ENCODE measurements at places on chromosomes 12 and 14. TPM values are rescaled to one million over a fixed set of nuclear protein-coding genes. Genes with fewer than 3 reads are reported as not detected.

GRCh38 chr14:55019968-55020554 lies 6.8 kb downstream of the WDHD1 start:
- H3K27me3 ChIP-seq = no peaks in the 10 kb centered on the region
- no peaks in the 10 kb centered on the region for H3K4me1 ChIP-seq
- H3K4me3 ChIP-seq = no peak overlapping the region
- no peak overlapping the region for H3K27ac ChIP-seq

DNA sequence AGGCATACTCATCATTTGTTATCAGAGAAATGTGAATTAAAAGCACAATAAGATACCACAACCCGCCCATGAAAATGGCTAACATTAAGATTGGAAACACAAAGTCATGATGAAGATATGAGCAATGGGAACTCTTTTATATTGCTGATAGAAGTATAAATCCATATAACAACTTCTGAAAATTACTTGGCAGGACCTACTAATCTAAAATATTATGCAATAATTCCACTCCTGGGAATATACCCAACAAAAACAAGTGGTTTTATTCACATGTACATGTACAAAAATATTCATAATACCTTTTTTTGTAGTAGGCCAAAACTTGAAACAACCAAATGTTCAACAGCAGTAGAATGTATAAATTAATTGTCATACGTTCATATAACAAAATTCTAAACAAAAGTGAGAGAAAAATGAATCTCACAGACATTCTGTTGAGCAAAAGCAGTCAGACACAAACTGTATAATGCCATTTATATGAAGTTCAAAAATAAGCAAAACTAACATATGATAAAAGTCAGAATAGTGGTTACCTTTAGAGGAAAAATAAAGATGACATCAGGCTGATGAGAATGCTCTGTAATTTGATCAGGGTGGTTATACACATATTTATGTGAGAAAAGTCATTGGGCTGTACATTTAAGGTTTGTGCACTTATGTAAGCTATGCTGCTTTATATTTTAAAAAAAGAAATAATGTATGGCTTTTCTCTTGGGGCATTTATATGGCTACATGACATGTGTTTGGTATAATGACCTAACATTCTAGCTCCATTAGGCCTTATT lies 309.2 kb upstream of the KITLG start:
- no peak for DNase-seq
- H3K4me3 ChIP-seq = no peak overlapping the region
- no peak overlapping the region for H3K27ac ChIP-seq
- H3K27me3 ChIP-seq = no peaks in the 10 kb centered on the region
- H3K4me1 ChIP-seq = no peaks in the 10 kb centered on the region

Gene B3GNT4
- 0.14 TPM for total RNA-seq

GRCh38 chr12:48878548-48878947 lies 12.9 kb upstream of the RND1 start:
- DNase-seq = no peak
- H3K27ac ChIP-seq = no peak overlapping the region
- no peak overlapping the region for H3K4me3 ChIP-seq

Gene KRT78
- 0.42 TPM for total RNA-seq

DNA sequence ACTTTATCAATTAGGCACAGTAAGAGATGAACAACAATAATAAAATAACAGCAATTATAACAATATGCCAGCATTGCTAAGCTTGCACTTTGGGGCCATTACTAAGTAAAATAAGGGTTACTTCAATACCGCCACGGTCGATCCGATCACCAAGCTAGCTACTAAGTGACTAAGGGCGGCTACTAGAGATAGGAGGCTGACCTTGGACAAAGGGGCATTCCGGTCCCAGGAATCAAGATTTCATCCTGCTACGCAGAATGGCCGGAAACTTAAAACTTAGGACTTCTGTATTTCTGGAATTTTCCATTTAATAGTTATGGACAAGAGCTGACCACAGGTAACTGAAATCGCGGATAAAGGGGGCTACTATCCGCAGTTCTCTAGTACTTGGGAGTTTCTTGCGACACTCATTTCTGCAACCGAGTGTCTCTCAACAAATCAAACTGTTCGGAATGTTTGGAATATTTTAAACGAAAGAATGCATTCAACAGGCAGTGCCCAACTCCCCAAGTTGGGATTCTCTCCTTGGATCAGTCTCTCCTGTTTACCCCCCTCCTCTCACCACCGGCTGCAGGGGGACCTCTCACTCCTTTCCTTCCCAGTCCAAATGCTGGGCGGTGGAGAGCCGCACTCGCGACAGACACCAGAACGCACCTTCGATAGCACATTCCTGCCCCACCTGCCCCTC lies 650 bp downstream of the HEBP1 start:
- peaks cover 30% of the 10 kb centered on the region for H3K27me3 ChIP-seq
- DNase-seq = no peak
- H3K4me1 ChIP-seq = peaks cover 17% of the 10 kb centered on the region
- peak overlapping the region; percentile 56 for H3K4me3 ChIP-seq
- no peaks in the 10 kb centered on the region for H3K36me3 ChIP-seq
- H3K27ac ChIP-seq = no peak overlapping the region

DNA sequence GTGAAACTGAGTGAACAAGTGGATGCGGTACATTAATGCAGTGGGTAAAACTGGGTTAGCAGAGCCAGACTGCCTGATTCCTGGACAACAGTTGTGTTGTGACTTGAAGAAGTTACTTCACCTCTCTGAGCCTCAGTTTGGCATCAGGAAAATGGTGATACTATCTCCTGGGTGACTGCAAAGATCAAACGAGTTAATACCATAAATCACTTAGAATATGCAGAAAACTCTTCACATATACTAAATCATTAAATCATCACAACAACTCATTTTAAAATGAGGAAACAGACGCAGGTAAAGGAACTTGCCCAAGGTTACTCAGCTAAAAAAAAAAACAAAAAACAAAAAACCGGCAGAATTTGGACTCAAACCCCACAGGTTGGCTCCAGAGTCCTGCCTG lies 811 bp downstream of the MTERF2 start:
- H3K4me1 ChIP-seq = peaks cover 3% of the 10 kb centered on the region
- H3K27ac ChIP-seq = no peak overlapping the region
- peaks cover 7% of the 10 kb centered on the region for H3K36me3 ChIP-seq
- DNase-seq = no peak
- H3K27me3 ChIP-seq = no peaks in the 10 kb centered on the region
- peak overlapping the region; percentile 93 for H3K4me3 ChIP-seq

GRCh38 chr12:85253853-85254252 lies 26.2 kb upstream of the ALX1 start:
- no peaks in the 10 kb centered on the region for H3K4me1 ChIP-seq
- no peaks in the 10 kb centered on the region for H3K27me3 ChIP-seq
- no peak for DNase-seq
- H3K27ac ChIP-seq = no peak overlapping the region

- H3K4me3 ChIP-seq = no peak overlapping the region
These were observed 3.3 kb upstream of the CIPC start for GRCh38 chr14:77094672-77095284.

DNA sequence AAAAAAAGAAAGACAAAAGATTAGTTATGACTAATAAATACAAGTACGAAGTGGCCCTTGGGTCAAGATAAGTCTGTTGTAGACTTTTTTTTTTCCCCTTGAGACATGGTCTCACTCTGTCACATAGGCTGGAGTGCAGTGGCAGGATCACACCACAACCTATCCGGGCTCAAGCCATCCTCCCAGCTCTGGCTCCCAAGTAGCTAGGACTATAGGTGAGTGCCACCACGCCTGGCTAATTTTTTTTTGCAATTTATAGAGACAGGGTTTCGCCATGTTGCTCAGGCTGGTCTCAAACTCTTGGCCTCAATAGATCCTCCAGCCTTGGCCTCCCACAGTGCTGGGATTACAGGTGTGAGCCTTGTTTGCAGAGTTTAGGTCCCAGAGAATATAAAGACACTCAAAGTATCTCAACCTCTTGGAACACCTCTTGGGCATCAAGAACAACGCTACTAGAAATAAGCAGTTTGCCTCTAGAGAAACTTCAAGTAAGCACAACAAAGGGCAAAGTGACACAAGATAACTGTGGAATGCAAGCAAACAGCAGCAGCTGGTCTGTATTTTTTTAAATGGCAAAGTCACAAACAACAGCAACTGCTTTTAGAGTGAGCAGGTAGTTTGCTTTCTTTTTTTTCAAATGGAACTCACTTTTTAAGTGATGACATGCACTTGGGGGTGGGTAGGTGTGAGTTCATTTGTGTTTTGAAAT lies 3.9 kb upstream of the MDM2 start:
- peaks cover 39% of the 10 kb centered on the region for H3K4me1 ChIP-seq
- no peaks in the 10 kb centered on the region for H3K27me3 ChIP-seq
- peaks cover 5% of the 10 kb centered on the region for H3K36me3 ChIP-seq
- DNase-seq = no peak
- H3K27ac ChIP-seq = peak overlapping the region; percentile 42

- H3K27me3 ChIP-seq = no peaks in the 10 kb centered on the region
- no peak overlapping the region for H3K4me3 ChIP-seq
- H3K27ac ChIP-seq = no peak overlapping the region
- H3K4me1 ChIP-seq = peaks cover 6% of the 10 kb centered on the region
- peaks cover 5% of the 10 kb centered on the region for H3K36me3 ChIP-seq
These were observed 107.2 kb downstream of the RBM19 start for GRCh38 chr12:113858841-113859386.

Gene SRRM4
- under 0.01 TPM for total RNA-seq

DNA sequence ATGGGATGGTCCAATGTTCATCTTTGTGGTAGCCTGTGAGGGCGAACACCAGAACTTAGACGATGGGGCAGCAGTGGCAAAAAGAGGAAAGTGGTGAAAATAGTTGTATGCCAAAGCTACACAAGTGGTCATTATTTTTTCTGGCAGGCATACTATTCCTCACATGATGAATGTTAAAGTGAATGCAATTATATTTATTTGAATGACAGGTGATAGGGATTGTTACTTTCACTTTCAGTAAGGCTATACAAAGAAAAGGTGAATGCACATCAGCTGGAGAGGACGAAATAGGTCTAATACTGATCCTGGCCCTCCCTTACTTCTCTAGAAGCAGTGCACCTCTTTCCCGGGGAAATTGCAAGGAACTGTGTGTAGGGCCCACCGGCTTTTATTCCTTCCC lies 470.1 kb downstream of the TMTC2 start:
- H3K27ac ChIP-seq = no peak overlapping the region
- no peaks in the 10 kb centered on the region for H3K36me3 ChIP-seq
- H3K4me1 ChIP-seq = no peaks in the 10 kb centered on the region
- no peak for DNase-seq
- H3K27me3 ChIP-seq = no peaks in the 10 kb centered on the region
- no peak overlapping the region for H3K4me3 ChIP-seq

- no peak overlapping the region for H3K27ac ChIP-seq
- H3K36me3 ChIP-seq = no peaks in the 10 kb centered on the region
- no peaks in the 10 kb centered on the region for H3K27me3 ChIP-seq
- H3K4me1 ChIP-seq = no peaks in the 10 kb centered on the region
- DNase-seq = no peak
- H3K4me3 ChIP-seq = no peak overlapping the region
These were observed 6.6 kb upstream of the PLEKHG7 start for GRCh38 chr12:92696216-92696615.

DNA sequence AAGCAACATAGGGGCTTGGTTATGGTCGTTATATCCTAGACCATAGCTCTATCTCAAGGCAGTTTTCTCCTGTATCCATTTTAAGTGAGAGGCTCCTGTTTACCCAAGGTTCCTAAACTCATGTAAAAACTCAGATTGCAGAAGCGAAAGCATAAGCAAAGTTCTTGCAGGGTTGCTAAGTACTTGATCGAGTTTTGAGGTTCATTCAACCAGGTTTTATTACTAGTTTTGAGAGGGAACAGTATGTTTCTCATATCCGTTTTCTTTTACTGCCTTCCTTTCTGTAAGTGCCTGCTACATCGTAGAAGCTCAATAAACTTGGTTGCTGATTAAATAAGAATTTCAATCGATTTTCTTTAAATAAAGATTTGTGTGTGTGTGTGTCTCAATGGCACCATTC lies 5.1 kb downstream of the AKAP3 start:
- H3K27me3 ChIP-seq = no peaks in the 10 kb centered on the region
- peaks cover 6% of the 10 kb centered on the region for H3K4me1 ChIP-seq
- H3K27ac ChIP-seq = no peak overlapping the region
- no peak for DNase-seq
- H3K36me3 ChIP-seq = no peaks in the 10 kb centered on the region
- H3K4me3 ChIP-seq = no peak overlapping the region

- H3K27ac ChIP-seq = no peak overlapping the region
- no peaks in the 10 kb centered on the region for H3K27me3 ChIP-seq
These were observed 140.4 kb upstream of the NRXN3 start for GRCh38 chr14:78029601-78030372.

Gene KLRK1
- total RNA-seq = 13.4 TPM

DNA sequence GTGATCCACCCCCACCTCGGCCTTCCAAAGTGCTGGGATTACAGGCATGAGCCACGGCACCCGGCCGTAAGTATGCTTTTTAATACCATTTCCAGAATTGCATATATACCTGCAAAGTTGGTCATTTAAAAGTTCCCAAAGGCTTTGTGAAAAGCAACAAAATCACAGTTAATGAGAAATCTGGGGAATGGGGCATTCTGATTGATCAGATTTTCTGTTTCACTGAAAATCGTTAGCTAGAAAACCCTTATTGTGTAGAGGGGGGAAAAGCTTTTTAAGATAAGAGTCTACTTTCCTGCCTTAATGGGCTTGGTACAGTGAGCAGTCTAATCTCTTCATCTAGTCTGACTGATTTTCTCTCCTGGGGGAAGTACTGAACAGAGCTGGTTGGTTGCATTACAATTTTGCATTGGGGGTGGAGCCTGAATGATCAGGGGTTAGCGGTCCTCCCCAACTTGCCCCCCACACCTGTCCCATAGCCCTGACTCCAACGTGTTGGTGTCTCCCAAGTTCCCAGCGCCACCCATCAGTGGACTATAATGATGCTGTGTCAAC lies 23.8 kb downstream of the IL31 start:
- no peaks in the 10 kb centered on the region for H3K27me3 ChIP-seq
- no peak overlapping the region for H3K4me3 ChIP-seq
- H3K27ac ChIP-seq = no peak overlapping the region
- no peaks in the 10 kb centered on the region for H3K4me1 ChIP-seq
- no peak for DNase-seq

Gene TSHR
- 20.1 TPM for total RNA-seq

GRCh38 chr12:65918021-65918420 lies 93.7 kb downstream of the HMGA2 start:
- no peaks in the 10 kb centered on the region for H3K36me3 ChIP-seq
- no peaks in the 10 kb centered on the region for H3K27me3 ChIP-seq
- peaks cover 10% of the 10 kb centered on the region for H3K4me1 ChIP-seq
- no peak overlapping the region for H3K4me3 ChIP-seq

Gene COX6A1
- 443 TPM for total RNA-seq

Gene FKBP3
- 64.8 TPM for total RNA-seq

DNA sequence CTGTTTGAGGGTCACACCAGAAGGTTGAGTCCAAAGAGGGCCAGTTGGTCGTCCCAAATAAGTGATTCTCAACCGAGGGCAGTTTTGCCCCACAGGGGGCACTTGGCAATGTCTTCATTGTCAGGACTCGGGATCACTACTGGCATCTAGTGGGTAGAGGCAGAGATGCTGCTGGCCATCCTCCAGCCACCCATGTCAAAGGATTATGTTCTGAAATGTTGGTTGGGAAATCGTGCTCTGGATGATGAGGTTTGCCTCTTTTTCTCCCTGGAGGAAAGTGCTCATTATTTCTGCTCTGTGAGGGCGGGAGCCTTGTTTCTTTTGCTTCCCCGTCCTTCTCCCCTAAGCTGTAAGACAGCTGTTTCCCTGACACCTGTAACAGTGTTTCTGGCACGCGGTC lies 3.6 kb downstream of the ZNF839 start:
- H3K27me3 ChIP-seq = no peaks in the 10 kb centered on the region
- no peak overlapping the region for H3K4me3 ChIP-seq
- DNase-seq = peak; percentile 19
- H3K36me3 ChIP-seq = no peaks in the 10 kb centered on the region

GRCh38 chr12:124842073-124842749 lies 21.5 kb downstream of the SCARB1 start:
- no peaks in the 10 kb centered on the region for H3K27me3 ChIP-seq
- H3K4me3 ChIP-seq = no peak overlapping the region
- no peak for DNase-seq

Gene ADCY4
- 1.9 TPM for total RNA-seq
